T-cell (primary cell): ENCODE measurements at places on chromosomes 11 and 22.
A peak's percentile ranks its signal among the peaks of the same experiment; 100 is the strongest.

DNA sequence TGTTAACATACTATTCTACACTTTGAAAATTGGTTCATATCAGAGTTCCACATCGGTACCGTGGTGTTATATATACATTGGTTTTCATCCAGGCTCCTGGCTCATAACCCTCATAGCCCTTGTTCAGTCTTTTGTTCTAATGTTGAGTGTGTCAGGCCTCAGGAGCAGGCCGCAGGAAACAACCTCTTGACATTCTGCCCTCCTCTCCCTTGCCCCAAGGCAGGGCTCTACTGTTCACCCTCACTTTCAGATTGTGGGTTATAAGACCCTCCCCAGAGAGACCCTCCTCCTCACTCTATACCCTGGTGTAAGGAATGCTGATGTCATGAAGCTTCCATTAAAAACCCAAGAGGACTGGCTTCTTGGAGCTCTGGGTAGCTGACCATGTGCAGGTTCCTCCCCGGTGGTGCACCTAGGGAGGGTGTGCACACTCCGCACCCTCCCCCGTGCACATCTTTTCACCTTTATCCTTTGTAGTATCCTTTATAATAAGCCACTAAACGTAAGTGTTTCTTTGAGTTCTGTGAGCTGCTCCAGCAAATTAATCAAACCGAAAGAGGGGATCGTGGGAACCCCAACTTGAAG lies 12.1 kb downstream of the SSH3 start:
- H3K27me3 ChIP-seq: no peaks in the 10 kb centered on the region
- no peaks in the 10 kb centered on the region for H3K36me3 ChIP-seq
- no peak for DNase-seq
- H3K4me1 ChIP-seq: peaks cover 65% of the 10 kb centered on the region
- no peak overlapping the region for H3K27ac ChIP-seq

GRCh38 chr11:120714438-120714837 lies 202.9 kb downstream of the GRIK4 start:
- H3K4me1 ChIP-seq: no peaks in the 10 kb centered on the region
- H3K36me3 ChIP-seq: no peaks in the 10 kb centered on the region
- H3K27me3 ChIP-seq: peaks cover 28% of the 10 kb centered on the region
- H3K4me3 ChIP-seq: no peak overlapping the region
- H3K27ac ChIP-seq: no peak overlapping the region
- DNase-seq: no peak

DNA sequence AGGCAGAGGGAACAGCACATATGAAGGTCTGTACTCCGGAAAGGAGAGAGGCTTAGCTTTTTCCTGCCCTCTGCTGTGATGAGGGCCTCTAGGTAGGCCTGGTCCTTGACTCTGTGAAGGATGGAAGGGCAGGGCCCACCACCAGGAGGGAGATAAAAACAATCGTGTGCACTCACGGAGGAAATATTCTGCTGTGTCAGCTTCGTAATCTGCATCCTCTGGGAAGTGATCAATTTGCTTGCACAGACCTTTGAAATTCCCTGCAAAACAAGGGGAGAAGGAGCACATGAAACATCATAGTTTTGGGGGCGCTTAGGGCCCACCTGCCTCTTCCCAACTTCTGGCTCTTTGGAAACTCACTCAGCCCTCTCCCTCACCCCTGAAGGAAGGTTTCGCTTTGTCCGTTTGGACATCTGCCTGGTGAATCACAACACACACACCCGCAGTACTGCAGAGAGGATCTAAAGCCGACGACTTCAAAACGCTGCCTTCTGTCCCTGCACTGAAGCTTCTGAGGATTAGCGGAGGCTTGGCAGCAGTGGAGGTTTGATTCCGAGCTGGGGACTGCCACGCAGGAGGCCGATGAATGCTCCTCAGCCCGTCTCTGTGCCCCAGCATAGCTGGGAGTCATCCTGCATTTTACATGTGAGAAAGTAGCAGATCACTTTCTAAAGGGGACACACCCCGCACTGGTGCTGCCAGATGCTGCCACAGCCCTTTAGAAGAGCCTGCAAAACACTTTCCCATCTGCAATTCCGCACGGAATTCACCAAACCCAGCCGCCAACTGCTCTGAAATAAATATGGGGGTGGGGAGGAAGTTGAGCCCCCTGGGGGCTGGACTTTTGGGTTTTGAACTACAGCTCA lies 58.6 kb upstream of the EIF3D start:
- H3K36me3 ChIP-seq: no peaks in the 10 kb centered on the region
- no peaks in the 10 kb centered on the region for H3K4me1 ChIP-seq
- DNase-seq: no peak

DNA sequence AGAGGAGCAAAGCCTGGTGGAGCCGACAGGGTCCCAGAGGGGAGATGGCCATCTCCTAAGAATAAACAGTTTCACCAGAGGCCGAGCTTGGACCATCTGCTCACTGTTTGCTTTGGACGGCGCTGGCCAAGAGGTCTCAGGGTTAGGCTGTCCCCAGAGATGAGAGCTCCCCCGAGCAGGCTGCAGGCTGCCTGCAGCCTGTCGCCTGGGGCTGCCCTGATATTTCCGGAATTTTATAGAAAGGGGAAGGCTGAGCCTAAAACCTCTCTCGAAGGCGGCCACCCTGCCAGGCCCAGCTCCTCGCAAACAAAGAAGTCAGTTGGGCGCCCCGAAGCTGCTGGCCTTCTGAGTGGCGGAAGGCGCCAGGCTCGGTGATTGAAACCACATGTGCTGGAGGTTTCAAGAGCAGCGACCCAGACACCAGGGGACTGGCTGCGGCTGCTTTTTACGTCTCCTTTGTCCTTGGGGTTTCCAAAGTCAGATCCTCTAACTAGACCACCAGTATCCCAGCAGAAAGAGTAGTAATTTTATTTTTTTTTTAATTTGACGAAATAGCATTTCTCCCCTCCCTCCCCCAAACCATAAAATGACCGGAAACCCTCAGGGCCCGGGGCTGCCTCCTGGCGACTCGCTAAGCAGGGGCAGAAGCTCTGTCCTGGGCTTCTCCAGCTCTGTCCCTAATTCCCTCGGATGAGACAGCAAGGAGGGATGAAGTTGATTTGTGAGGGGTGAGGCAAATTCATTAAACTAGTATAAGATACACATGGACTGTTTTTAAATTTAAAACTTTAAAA lies 57.4 kb downstream of the CLMP start:
- H3K27me3 ChIP-seq: no peaks in the 10 kb centered on the region
- no peak overlapping the region for H3K4me3 ChIP-seq
- DNase-seq: no peak
- H3K36me3 ChIP-seq: no peaks in the 10 kb centered on the region
- H3K27ac ChIP-seq: no peak overlapping the region

DNA sequence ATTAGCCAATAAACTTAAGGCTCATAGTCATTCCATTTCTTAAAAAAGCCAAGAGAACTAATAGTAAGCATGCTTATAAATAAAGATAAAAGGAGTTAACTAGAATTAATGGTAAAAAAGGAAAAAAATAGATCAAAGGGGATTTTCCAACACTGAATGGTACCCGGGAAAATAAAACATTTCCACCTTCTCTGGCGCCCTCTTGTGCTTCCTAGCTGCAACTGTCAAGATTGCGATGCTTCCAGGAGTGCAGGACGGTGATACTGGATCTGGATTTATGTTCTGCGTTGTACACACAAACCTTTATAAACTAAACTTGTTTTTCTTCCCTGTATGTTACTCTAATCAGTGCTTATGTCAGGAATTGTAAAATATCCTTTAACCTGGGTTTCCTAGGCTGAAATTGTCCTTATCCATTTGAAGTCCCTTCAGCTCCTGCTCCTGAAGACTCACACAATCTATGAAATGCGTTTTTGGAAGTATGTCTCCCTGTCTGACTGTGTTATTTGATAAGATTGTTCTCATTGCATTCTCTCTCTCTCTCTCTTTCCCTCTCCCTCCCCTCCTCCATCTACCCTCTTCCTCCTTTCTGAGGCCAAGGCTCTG lies 9.6 kb upstream of the HTATIP2 start:
- H3K27me3 ChIP-seq: no peaks in the 10 kb centered on the region
- no peak overlapping the region for H3K4me3 ChIP-seq
- H3K27ac ChIP-seq: no peak overlapping the region
- DNase-seq: no peak

GRCh38 chr22:32909581-32910428 lies 108.3 kb downstream of the TIMP3 start:
- H3K4me3 ChIP-seq: no peak overlapping the region
- H3K27ac ChIP-seq: no peak overlapping the region
- peaks cover 3% of the 10 kb centered on the region for H3K27me3 ChIP-seq
- no peaks in the 10 kb centered on the region for H3K4me1 ChIP-seq
- DNase-seq: no peak

- H3K4me1 ChIP-seq: no peaks in the 10 kb centered on the region
- H3K36me3 ChIP-seq: no peaks in the 10 kb centered on the region
- no peak overlapping the region for H3K4me3 ChIP-seq
- DNase-seq: no peak
These were observed 1130.4 kb downstream of the LRRC4C start for GRCh38 chr11:40328890-40329614.

- H3K36me3 ChIP-seq: no peaks in the 10 kb centered on the region
- H3K4me1 ChIP-seq: no peaks in the 10 kb centered on the region
- H3K4me3 ChIP-seq: no peak overlapping the region
These were observed 17.7 kb upstream of the TYR start for GRCh38 chr11:89159974-89160373.

GRCh38 chr22:42856179-42856864 lies 751 bp downstream of the ARFGAP3 start:
- no peaks in the 10 kb centered on the region for H3K36me3 ChIP-seq
- H3K27me3 ChIP-seq: no peaks in the 10 kb centered on the region
- peak overlapping the region; percentile 59 for H3K4me3 ChIP-seq
- H3K4me1 ChIP-seq: peaks cover 8% of the 10 kb centered on the region

GRCh38 chr22:44403602-44404329 lies 91.0 kb upstream of the SHISAL1 start:
- no peak for DNase-seq
- H3K27me3 ChIP-seq: peaks cover 7% of the 10 kb centered on the region
- no peak overlapping the region for H3K27ac ChIP-seq
- H3K4me1 ChIP-seq: no peaks in the 10 kb centered on the region
- no peak overlapping the region for H3K4me3 ChIP-seq

DNA sequence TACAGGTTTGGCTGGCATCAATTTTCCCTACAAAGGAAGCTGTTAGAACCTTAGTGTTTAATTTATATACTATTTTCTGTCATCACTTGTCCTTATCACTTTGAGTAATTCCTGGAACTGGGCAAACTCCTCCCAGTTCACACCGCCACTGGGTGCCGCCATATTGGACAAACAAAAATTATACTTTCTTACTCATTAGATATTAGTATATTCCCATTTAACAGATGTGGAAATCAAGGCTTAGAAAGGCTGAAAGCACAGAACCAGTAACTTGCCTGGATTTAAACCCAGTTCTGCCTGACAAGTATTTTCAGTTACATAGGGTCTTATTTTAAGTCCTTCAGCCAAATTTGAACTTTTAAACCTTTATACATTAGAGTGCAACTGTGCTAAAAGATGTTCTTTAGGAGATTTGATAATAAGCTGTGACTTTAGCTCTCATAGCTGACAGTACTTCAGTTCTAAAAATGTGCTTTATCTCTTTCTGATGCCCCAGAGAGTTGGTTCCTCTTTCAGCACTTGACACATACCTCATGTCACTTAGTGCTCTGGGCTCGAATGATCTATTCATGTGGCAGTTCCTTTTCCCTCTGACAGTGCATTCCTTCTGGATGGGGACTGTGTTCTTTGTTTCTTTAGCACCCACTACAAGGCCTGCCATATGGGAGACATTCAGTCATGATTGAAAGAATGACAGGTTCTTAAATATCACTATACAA lies 25.4 kb downstream of the COA4 start:
- H3K36me3 ChIP-seq: peaks cover 17% of the 10 kb centered on the region
- H3K4me3 ChIP-seq: no peak overlapping the region
- DNase-seq: no peak
- H3K27me3 ChIP-seq: no peaks in the 10 kb centered on the region
- no peak overlapping the region for H3K27ac ChIP-seq

GRCh38 chr11:86167499-86168164 lies 76.9 kb upstream of the EED start:
- H3K27ac ChIP-seq: no peak overlapping the region
- H3K27me3 ChIP-seq: no peaks in the 10 kb centered on the region
- no peaks in the 10 kb centered on the region for H3K4me1 ChIP-seq
- H3K4me3 ChIP-seq: no peak overlapping the region
- DNase-seq: no peak
- H3K36me3 ChIP-seq: no peaks in the 10 kb centered on the region

- DNase-seq: peak; percentile 58
- no peak overlapping the region for H3K4me3 ChIP-seq
- H3K36me3 ChIP-seq: no peaks in the 10 kb centered on the region
- H3K27me3 ChIP-seq: peaks cover 5% of the 10 kb centered on the region
- peaks cover 12% of the 10 kb centered on the region for H3K4me1 ChIP-seq
These were observed 26.1 kb upstream of the CELSR1 start for GRCh38 chr22:46563381-46564083.
